Skeletal muscle tissue (tissue), 5 donors: ENCODE measurements at places on chromosomes 3 and 15. TPM values are rescaled to one million over a fixed set of nuclear protein-coding genes. Genes with fewer than 3 reads are reported as not detected.

The STXBP5L gene
- total RNA-seq = not detected

The CFAP20DC gene
- total RNA-seq = 1.6 TPM

The KLF15 gene
- total RNA-seq = 2.6 TPM

The TSC22D2 gene
- total RNA-seq = 12.0 TPM

The SLCO2A1 gene
- 0.52 TPM for total RNA-seq

The CTXN2 gene
- total RNA-seq = not detected

The CCDC80 gene
- total RNA-seq = 25.6 TPM

The EPHB1 gene
- total RNA-seq = 5.7 TPM

The MITF gene
- 11.0 TPM for total RNA-seq

The THBS1 gene
- 150 TPM for total RNA-seq

The PLA2G4E gene
- total RNA-seq = 0.52 TPM

The RETNLB gene
- not detected for total RNA-seq

The GOLGA8R gene
- 3.1 TPM for total RNA-seq

The OR5K2 gene
- total RNA-seq = not detected

The AHSG gene
- 0.52 TPM for total RNA-seq

The C2CD4B gene
- 8.4 TPM for total RNA-seq

The PLA2G4D gene
- not detected for total RNA-seq

The BTLA gene
- total RNA-seq = under 0.01 TPM
